ENCODE measurements at places on chromosomes 3 and 15. TPM values are rescaled to one million over a fixed set of nuclear protein-coding genes. Genes with fewer than 3 reads are reported as not detected.

GRCh38 chr3:196246612-196247308 is 30.4 kb downstream of the SLC51A start:
- no peak for DNase-seq

- DNase-seq, result no peak
Measured at GRCh38 chr3:33799202-33799551, 747 bp downstream of the PDCD6IP start.

MESD gene
- 30.2 TPM for total RNA-seq

DNA sequence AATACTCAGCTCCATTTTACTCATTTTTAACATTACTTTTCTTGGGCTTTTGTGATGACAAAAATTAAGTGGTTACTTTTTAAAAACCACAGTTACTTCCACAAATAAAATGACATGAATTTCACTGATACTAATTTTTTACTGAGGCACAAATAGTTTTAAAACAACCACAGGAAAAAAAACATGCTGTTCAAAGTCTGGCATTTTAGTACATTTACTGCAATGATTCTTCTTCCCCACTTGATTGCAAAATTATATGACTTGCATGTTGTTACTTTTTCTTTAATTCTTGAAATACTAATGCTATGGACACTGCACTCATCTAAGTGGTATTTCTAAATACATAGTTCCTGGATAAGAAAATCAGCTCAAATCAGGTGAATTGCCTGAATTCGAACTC is 24.8 kb upstream of the SLMAP start:
- no peak for DNase-seq

MORC1 gene
- total RNA-seq, result not detected

DNA sequence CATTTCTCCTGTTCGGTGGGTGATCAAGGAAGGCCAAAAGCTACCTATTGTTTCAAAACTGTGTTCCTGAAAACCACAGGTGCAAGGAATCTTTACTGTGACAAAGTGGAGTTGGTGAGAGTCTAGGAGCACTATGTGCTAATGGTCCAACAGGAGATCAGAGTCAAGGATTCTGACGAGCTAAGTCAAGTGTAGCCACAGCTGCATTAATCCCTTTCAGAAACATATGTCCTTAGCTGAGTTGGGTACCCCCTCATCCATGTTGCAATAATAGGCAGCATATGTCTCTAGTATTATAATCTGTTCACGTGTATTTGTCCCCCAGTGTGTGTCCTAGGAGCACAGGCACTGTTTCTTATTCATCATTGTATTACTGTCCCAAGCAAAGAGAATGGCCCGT is 1.7 kb downstream of the VPS39 start:
- DNase-seq, result no peak

DNA sequence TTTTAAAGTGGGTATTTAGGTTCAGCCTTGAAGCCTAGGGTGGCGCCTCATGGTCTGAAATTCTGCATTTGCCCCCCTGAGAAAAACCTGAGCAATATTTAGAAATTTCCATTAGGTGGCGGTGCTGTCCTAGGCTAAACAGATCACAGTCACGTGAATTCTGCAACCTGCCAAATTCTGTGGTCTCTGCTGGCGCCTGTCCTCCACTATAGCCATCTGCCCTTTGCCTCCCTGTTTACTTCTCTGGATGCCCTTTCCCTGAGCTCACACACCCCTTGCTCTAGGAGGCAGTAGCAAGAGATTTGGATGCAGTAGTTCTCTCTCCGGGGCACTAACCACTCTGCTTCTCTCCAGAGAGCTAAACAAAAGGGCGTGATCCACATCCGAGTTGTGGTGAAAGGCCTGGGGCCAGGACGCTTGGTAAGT is 9.1 kb downstream of the MRPS11 start:
- no peak for DNase-seq

DNA sequence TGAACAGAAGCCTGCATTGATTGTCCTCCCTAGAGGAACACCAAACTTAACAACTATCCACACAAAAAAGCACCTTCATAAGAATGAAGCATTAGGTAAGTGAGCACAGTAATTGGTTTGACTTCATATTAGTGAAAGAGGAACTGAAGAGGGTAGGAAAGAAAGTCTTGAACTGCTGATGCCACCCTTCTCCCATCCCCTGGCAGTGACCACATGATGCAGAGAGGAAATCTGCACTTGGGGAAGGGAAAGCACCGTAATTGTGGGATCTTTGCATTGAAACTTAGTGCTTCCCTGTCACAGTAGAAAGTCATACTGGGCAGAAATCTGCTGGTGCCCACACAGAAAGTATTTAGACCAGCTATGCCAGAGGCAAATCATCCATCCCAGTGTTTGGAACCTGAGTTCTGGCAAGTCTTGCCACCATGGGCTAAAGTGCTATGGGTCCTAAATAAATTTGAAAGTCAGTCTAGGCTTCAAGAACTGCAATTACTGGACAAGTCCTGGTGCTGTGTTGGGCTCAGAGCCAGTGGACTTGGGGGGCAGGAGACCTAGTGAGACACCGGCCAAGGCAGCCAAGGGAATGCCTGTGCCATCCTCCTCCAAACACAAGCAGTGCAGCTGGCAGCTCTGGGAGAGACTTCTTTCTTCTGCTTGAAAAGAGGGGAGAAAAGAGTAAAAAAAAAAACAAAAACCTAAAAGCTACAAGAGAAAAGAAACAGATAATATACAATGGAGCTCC is 63.6 kb downstream of the SLC15A2 start:
- DNase-seq, result no peak

WNT5A gene
- total RNA-seq, result 1.7 TPM

- DNase-seq, result no peak
Measured at GRCh38 chr3:98901119-98901391, 440 bp downstream of the DCBLD2 start.

CHP1 gene
- total RNA-seq, result 128 TPM

GRCh38 chr15:39976291-39977274 is 42.7 kb downstream of the EIF2AK4 start:
- no peak for DNase-seq

DNA sequence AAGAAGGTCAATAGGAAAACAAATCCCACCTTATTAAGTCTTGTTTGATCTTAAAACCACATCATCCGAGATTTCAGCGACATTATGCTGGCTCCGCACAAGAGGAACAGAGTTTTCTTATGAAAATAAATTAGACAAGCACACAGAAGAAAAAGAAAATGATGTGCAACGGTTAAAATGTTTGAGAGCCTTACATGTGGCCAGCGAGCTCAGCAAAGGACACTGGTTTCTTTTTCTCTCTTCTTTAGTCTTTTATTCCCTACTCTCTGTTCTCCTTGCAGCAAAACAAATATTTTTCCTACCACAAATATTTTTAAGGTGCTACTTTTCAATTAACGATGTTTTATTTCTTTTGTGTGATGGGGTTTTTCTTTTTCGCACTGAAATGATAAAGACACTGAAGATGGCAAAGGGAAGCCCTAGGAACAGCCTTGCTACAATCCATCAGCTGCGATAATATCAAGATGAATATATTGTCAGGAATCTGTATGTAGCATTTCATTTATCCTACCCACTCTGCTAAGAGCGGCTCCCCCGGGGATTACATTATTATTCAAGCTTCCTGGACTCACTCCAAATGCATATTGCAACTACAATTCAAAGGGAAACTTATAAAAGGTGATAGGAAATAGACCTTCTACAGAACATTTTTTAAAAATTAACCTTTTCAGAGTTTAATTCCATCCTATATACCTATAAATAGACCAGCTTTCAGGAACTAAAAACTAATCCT is 72.9 kb downstream of the ANXA2 start:
- DNase-seq, result no peak

FILIP1L gene
- 48.5 TPM for total RNA-seq

FSIP1 gene
- not detected for total RNA-seq

- no peak for DNase-seq
Measured at GRCh38 chr15:81072551-81072950, 61.5 kb upstream of the CFAP161 start.

DNA sequence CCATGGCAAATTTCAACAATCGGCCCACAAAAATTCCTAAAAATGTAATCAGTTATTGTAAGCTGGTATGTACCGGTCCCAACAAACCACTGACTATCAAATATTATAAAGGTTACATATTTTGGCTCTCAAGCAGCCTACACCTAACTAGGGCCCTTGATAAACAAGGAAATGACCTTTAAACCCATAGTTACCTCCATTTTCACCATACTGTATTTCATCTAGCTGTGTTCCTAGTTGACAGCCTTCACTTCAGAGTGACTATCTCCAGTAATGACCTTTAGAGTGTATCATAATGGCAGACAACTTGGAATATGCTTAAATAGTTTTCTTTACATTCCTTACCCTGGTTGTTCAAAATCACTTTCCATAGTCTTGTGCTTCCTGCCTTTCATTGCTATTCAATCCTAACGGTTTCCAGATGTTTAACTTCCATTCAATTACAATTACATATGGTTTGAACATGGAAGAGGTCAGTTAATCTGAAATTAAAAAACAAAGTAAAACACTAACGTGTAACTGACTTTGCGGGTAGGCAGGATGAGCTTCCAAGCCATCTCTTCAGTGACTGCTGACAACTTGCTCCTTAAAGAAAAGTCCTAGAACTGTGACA is 111.9 kb upstream of the TSC22D2 start:
- no peak for DNase-seq

GRCh38 chr3:184260724-184261269 is 556 bp downstream of the CAMK2N2 start:
- DNase-seq, result no peak

- DNase-seq, result no peak
Measured at GRCh38 chr3:183287301-183287971, 34.4 kb downstream of the B3GNT5 start.

ASB14 gene
- not detected for total RNA-seq

- DNase-seq, result no peak
Measured at GRCh38 chr15:38626443-38627050, 61.9 kb upstream of the RASGRP1 start.

UBE2E2 gene
- 64.6 TPM for total RNA-seq

- DNase-seq, result no peak
Measured at GRCh38 chr15:25427861-25428260, 11.0 kb downstream of the UBE3A start.

CILP gene
- total RNA-seq, result 27.3 TPM

DNA sequence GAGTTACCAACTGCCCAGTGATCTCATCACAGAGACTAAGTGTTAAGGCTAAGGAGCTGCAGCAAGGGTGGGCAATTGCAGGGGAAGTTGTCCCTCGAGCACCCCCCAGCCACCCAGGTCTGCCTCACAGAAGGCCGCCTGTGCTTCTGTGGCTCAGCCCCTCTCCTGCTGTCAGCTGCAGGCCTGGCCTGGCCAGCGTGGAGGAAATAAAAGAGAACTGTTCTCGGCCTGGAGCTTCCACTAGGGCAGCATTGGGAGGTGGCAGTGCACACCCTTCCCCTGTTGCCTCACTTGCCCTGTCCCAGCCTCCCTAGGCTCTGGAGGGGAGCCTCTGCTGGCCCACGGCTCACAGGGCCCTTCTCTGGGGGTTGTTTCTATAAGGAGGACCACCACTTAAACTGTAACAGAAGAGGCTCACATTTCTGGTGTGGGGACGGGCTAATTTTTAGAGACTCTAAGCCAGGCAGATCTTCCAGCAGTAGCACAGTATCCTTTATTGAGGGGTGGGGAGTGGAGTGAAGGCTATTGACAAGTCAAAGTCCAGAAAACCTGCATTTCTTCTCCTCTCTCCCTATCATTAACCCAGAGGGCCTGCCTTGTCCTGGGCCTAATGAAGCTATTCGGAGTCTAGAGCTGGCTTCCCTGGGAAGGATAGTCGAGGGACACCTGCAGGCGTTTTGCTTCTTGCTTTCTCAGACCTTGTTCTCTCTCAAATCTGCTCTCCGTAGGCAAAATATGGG is 75.6 kb upstream of the ADPGK start:
- DNase-seq, result no peak

- DNase-seq, result no peak
Measured at GRCh38 chr3:58531956-58532355, 5.0 kb downstream of the ACOX2 start.

- DNase-seq, result no peak
Measured at GRCh38 chr15:64138331-64138941, 13.1 kb upstream of the SNX22 start.

GRCh38 chr3:126213379-126214028 is 33.1 kb upstream of the ALDH1L1 start:
- no peak for DNase-seq

All from mesenteric fat pad (tissue), 1 donor.